ENCODE measurements at places on chromosomes 3 and 15.
A peak's percentile ranks its signal among the peaks of the same experiment; 100 is the strongest.

DNA sequence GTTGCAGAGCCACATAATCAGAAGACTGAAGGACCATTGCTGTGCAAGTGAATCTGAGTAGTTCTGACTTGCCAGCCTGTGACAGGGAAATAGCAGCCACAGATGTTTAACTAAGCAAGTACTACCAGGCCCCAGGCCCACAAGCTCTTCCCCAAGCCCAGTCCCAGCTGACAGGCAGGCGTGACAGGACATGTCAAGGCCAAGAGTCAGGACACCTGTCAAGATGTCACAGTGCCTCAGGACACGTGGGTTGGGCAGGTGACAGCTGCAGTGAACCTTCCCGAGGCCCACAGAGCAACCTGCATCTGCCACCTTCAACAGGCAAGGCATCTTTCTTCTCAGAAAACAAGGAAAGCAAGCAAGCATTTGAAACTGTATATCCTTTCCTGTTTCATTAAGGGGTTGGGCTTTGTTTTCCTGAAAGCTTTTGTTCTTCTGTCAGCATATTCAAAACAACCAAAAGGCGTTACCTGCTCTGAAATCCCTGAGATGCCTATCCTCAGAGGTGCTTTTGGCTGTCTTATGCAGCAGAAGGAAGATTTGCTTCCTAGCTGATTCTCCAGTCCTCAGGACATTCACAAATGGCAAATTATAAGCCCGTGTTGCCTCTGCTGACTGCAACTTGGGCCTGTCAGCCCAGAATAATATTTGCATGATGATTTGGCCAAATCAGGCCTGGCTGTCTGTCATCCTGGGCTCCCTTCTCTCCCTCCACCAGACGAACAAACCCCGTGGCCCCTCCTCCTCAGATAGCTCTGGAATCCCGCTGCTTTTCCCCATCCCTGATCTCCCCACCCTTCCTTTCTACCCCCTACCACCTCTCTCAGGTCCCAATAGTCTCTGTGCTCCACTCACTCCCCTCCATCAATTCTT is 171.8 kb upstream of the WNT5A start:
- no peak for DNase-seq

DNA sequence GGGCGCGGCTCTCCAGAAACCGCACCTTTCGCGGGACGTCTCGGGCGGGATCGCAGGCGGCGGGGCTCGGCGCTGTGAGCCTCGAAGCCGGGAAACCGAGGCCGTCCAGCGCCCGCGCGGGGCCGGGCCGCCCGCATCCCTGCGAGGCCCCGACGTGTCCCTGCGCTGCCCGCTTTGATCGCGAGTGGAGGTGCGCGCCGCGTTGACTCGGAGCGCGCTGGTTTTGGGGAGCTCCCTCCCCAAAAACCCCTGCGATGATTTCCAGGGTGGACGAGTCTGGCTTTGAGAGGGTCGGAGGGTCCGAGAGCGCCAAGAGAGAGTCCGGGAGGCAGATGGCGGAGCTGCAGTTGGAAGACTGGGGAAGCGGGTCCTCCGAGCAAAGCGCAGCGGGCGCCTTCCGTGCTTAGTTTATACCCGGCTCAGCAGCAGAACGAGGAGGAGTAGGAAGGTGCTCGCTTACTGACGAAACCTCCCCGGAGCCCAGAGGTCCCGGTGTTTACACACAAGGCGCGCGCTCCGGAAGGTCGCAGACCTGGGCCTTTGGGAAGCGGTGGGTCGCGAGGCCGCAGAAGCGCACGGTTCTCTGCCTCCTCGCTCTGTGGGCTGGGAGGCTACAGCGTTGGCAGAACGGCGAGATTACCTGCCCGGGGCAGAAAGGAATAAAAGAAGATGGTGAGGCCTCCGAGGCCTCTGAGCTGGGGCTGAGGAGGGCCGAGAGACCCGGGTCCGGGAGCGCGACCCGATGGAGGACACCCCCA is 687 bp downstream of the ALDH1A3 start:
- DNase-seq: no peak

DNA sequence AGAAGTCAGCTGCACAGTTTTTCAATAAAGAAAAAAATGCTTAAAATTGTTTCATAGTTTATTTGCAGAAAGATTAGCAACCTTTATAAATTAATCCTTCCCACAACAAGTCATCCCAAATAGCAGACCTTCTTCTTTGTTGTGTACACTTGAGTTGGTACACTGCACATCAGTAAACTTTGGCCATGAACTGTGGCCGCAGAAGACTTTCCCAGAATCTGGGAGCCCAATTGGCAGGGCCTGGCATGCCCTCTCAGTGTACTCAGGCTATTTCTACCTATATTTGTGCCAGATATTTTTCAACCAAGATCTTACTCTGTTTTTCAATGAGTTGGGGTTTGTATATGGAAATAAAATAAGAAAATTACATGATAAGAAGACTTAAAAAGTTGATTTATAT is 133.1 kb downstream of the DIPK2A start:
- no peak for DNase-seq

DNA sequence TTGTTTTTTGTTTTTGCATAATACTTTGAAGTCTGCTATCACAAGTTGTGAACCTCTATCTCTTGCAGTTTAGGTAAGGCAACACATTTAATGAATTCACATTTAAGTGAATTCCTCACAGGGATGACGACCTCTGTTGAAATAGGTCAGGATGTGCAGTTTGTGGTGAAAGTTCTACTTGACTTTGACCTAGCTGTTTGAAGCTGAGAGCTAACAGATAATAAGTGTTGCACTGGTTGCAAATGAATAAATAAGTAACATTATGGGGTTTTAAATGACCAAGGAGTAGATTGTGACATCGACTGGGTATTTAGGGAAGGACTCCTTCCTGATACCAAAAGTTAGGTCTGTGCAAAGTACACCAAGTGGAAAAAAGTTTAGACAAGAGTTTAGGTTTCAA is 23.9 kb downstream of the NIT2 start:
- DNase-seq: no peak

- DNase-seq: no peak
Measured at GRCh38 chr15:80121546-80121945, 31.3 kb upstream of the FAH start.

- no peak for DNase-seq
Measured at GRCh38 chr3:195148549-195148948, 122.4 kb downstream of the XXYLT1 start.

DNA sequence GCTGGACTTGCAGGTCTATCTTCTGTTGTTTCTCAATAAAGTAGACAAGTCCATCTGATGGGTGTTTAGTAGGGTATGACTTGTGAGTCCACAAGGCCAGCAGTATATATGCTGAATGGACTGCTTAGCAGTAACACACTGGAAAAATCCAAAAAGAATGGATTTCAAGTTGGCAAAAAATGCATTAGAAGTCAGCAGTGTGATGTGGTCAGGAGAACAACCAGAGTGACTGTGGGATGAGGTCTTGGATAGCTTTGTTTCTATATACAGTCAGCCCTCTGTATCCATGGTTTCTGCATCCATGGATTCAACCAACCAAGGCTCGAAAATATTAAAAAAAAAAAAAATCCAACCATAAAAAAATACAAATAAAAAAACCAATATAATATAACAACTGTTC is 55.8 kb downstream of the LPP start:
- DNase-seq: no peak

DNA sequence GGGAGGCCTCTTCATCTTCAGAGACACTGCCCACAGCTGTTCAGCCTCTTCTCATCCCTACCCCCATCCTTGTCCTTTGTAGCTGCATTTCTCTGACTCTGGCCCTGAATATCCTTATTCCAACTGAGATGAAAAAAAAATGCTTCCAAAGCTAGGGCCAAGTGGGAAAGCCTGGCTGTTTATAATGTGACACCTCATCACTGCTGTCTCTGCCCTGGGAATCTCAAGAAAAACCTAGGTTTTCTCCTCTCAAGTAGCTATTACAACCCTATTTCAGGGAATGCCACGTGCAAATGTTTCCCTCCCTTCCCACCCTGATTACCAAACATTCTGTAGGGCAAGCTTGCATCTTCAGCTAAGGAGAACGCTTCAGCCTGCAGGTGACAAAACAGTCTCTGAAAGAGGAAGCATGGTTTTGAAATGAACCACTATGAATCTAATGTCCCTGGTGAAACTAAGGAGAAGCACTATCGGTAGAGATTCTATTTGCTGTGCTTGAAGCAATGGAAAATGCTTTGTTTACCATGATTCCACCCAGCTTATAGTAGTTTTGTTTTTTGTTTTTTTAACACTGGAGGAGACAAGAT is 65.4 kb downstream of the USF3 start:
- DNase-seq: no peak

- peak; percentile 37 for DNase-seq
Measured at GRCh38 chr15:86743283-86743903, 663.7 kb downstream of the AGBL1 start.

GRCh38 chr15:98000249-98001203 is 40.0 kb downstream of the ARRDC4 start:
- DNase-seq: no peak

GRCh38 chr3:174465177-174465576 is 394.0 kb upstream of the NAALADL2 start:
- no peak for DNase-seq

- no peak for DNase-seq
Measured at GRCh38 chr15:33142708-33143107, 51.8 kb downstream of the FMN1 start.

GRCh38 chr15:85607842-85608241 is 186.9 kb downstream of the KLHL25 start:
- DNase-seq: no peak

DNA sequence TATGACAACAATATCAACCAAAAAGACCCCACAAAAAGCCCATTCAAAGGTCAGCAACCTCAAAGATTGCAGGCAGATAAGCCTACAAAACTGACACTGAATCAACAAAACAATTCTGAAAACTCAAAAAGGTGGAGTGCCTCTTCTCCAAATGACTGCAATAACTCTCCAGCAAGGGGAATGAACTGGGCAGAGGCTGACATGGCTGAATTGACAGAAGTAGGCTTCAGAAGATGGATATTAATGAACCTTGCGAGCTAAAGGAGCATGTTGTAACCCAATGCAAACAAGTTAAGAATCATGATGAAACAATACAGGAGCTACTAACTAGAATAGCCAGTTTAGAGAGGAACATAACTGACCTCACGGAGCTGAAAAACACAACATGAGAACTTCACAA is 20.4 kb upstream of the SLC25A38 start:
- no peak for DNase-seq

GRCh38 chr15:84842781-84843180 is 25.6 kb downstream of the ALPK3 start:
- DNase-seq: no peak

DNA sequence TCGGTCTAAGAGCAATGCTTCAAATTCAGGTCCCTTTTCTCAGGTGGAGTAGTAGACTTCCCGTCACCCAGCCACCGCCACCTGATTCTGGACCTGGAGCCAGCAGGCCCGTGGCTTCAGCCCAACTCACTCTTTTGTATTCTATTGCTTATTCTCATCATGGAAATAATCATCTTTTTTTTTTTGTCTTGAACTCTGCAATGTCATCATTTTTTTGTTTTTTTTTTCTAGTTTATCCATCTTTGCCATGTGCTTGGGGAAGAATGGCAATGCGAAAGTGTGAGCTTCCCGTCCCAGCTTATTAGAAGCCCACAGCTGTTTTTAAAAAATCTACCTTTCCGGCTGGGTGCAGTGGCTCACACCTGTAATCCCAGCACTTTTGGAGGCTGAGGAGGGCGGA is 51.3 kb upstream of the FSTL1 start:
- DNase-seq: no peak

DNA sequence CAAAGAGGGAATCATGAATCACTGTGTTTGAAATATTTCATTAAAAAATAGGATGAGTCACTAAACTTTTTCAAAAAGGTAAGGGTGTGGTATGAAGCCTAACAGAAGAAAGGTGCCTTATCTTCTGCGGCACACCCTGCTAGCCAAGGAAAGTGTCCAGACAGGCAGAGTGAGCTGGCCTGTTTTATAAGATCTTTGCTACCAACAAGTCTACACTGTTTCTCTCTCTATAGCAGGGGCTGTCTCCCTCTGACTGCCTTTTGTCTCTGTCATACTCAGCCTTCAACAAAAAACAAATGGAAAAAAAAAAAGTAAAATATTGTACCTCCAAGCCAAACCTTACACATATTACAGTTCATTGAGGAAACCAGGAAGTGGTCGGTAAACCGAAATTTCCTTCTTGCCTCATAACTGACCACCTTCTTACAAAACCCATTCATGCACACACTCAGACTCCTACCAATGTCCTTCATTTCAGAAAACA is 9.1 kb downstream of the ZDHHC3 start:
- DNase-seq: no peak

DNA sequence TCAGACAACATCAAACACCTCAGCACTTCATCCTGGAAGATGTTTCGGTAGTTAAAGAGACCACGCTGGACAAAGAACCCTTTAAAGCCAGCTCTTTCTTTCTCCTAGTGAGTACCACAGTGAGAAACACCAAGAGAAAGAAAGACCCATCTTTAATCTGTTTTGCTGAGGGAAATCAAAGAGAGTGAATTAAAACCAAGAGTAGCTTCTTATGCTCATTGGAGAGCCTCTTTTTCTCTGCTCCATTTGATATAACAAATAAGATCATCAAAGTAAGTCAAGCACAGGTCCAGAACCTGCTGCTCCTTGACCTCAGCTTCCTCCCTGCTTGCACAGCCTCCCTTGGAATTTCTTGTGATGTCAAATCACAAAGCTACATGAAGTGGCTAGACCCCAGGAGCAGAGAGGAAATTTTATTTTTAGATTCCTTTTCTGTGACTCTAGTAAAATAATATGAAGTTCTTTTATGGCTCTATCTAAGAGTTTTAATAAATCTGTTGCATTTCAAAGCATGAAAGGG is 436.4 kb downstream of the C3orf38 start:
- no peak for DNase-seq

- DNase-seq: no peak
Measured at GRCh38 chr15:92538115-92538514, 117.5 kb downstream of the FAM174B start.

DNA sequence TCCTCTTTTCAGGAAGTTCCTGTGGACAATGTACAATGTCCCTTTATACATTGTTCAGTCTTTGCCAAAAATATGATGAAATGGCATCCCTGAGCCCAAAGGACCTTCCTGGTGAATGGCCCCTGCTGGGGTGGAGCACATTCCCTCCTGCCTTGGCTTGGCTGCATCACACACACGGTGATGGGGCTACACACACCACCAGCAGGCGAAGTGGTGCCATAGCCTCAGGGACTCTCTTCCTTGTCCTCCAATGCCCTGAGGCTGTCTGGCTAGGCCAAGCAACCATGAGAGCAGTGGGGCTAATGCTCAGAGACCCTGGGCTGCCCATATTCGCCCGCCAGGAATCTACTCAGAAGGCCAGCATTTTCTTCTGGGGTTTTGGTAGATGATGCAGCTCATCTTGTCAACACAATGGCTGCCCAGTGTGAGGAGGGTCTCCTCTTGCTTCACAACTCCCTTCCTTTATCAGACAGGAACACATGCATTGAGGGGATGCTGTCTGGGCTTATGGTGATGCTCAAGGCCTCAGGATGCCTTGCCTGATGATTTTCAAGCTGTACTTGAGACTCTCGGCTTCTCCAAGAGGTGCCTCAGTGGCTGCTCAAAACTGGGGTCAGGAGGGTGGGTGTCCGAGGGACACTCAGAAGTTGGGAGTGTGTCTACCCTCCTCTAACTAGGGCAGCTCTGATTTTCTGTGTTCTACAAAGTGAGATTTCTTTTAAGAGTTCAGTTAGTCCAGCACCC is 40.9 kb upstream of the EPHB1 start:
- no peak for DNase-seq
